HFFc6 (cell line): ENCODE measurements at places on chromosomes 12 and 14.
A peak's percentile ranks its signal among the peaks of the same experiment; 100 is the strongest.

DNA sequence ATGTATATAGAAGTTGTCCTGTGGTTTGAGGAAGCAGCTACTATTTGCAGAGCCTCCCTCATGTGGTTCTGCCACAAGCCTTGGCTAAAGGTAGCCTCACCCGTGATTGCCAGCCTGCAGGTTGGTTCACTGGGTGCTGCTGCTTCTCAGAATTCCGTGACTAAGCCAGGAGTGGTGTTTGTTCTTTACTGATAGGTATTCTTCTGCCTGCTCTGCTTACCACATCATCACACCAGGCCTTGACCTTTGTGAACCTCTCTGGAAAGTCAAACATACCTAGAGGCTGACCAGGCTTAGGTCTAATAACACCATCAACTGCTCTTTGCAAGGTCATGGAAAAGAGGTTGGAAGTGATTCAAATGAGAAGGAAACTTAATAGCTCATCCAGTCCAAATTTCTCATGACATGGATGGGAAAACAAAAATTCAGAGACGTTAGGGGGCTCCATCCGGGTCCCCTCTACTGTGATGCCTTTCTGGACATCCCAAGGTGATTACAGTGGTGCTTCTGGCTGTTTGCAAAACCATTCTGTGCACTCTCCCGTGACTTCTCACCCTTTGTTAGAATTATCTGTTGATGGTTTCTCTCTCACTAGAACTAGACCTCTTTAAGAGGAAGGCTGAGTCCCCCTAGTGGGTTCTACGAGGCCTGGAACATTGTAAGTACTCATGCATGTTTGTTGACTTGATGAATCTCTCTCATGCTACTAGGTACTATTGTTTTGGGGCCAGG, 8.5 kb upstream of the SOCS2 start:
- DNase-seq, result peak; percentile 21

GRCh38 chr14:101056446-101056845, 152.9 kb upstream of the RTL1 start:
- DNase-seq, result no peak

GRCh38 chr12:62251609-62251958, 8.6 kb upstream of the USP15 start:
- no peak for DNase-seq

- DNase-seq, result no peak
These were observed 126.3 kb upstream of the FBXO33 start for GRCh38 chr14:39558525-39558924.

GRCh38 chr12:108849660-108850059, 7.7 kb downstream of the SSH1 start:
- no peak for DNase-seq

GRCh38 chr12:129001826-129002225, 148.5 kb downstream of the GLT1D1 start:
- no peak for DNase-seq

GRCh38 chr12:115260762-115261675, 577.0 kb upstream of the TBX3 start:
- no peak for DNase-seq

- peak; percentile 82 for DNase-seq
These were observed 13.5 kb upstream of the IRF2BPL start for GRCh38 chr14:77041881-77042545.

DNA sequence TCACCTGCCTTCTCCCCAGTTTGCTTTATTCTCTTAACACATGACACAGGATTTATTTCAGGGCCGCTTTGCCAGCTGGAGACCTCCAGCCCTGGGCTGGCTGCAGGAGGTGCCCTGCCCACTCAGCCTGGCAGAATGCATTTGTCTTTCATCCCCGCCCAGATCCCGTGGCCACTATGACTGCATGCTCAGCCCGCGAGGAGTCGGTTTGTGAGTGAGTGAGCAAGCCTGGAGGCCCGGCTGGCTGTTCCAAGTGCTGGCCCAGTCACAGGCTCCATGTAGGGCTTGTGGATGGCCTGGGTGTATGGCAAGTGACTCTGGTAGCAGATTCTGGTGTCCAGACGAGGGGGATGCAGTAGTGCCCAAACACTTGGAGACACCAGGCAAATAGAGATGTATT, 2.1 kb downstream of the TDP1 start:
- DNase-seq, result no peak

- no peak for DNase-seq
These were observed 6.9 kb upstream of the ABHD12B start for GRCh38 chr14:50864946-50865345.

- no peak for DNase-seq
These were observed 34.8 kb downstream of the GCN1 start for GRCh38 chr12:120159509-120160237.

- no peak for DNase-seq
These were observed 7.4 kb downstream of the CLEC14A start for GRCh38 chr14:38248321-38249028.

DNA sequence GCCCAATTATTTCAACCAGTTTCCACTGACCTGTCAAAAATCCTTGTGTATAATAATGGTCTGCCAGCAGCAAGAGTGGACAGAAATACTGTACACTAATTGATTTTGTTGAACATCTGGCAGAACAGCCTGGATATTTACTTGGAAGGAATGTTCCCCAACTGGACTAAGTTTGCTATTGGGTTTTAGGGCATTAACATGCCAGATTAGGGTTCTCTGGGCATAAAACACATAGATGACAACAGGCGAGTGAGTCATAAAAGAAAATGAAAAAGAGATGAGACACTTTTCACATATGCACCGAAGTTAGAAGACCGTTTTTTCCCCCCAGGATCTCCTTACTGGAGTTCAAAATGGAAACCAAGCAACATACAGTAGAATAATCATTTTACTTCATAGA, 236.3 kb upstream of the NAV3 start:
- peak; percentile 32 for DNase-seq

DNA sequence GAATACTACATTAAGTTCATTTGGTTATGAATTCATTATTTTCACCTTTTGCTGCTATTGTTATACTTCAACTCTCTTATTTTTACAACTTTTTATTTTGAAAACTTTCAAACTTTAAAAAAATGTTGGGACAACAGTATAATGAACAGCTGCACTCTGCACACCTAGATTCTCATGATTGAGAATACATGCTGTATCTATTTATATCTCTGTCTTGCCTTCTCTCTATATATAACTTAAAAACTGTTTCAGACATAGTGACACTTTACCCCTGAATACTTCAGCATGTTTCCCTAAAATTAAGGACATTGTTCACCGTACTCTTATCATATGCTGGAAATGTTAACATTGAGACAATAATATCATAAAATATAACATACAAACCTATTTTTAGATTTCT, 237.1 kb downstream of the GPHN start:
- DNase-seq, result no peak

DNA sequence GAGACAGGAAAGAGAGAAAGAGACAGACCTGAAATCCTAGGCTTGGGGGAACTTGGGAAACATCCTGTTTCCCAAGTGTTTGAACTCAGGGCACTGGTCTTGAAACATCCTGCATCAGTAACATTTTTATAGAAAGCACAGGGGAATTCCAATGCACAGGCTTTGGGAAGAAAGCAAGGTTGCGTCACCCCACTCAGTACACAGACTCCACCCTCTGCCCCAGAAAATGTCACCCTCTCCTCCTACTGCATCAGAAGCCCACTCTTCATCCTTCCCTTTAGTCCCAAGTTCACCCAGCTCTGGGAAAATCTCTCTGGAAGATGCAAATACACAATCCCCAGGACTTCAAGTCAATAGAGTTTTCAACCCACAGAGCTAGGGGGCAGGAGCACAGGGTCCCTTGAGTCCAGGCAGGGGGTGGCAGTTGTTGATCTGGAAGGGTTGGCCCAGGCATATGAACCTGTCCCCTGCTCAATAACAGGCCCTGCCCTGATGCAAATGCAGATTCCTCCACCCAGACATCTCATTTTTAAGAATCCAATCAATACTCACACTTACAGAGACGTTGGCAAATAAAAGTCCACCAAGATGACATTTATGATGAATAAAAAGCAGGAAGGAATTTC, 1.7 kb downstream of the RDH16 start:
- DNase-seq, result no peak

DNA sequence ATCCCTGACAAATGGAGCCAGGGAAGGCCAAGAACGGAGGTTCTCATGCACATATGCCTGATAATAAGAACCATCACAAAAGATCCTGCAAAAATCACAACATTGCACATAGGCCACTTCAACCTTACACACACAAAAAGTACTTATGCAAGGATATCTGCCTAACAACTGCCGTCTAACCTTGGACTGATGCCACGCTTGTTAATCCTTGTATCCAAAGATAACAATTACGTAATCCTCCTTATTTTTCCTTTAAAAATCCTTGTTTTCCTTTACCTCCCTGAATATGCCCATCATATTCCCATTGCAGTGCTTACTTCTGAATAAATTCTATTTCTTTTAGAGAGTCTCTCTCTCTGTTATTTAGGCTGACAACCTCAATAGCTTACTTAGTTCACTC, 59.5 kb downstream of the TMEM116 start:
- DNase-seq, result no peak

DNA sequence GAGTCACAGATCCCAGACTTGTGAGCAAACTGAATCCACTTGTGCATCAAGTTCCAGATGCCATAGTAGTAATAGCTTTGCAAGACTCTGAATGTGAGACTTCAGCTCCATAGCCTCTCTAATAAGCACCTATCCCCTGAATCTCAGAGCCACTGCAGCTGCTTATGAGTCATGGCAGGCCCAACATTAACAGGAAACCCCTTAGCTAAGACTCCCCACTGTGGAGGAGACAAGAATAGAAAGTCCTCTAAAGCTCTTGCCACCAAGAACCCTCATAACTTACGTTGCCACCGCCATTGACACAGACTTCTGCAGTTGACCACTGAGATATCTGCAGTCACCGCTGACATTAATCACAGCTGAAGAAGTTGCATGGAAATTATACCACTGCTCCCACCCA, 62.9 kb upstream of the PDE3A start:
- DNase-seq, result no peak

- no peak for DNase-seq
These were observed 274.6 kb downstream of the RAD51B start for GRCh38 chr14:68094158-68094557.

GRCh38 chr12:2641207-2641606, 153.6 kb upstream of the FKBP4 start:
- peak; percentile 35 for DNase-seq

GRCh38 chr14:72609205-72609916, 284.5 kb downstream of the DPF3 start:
- no peak for DNase-seq

DNA sequence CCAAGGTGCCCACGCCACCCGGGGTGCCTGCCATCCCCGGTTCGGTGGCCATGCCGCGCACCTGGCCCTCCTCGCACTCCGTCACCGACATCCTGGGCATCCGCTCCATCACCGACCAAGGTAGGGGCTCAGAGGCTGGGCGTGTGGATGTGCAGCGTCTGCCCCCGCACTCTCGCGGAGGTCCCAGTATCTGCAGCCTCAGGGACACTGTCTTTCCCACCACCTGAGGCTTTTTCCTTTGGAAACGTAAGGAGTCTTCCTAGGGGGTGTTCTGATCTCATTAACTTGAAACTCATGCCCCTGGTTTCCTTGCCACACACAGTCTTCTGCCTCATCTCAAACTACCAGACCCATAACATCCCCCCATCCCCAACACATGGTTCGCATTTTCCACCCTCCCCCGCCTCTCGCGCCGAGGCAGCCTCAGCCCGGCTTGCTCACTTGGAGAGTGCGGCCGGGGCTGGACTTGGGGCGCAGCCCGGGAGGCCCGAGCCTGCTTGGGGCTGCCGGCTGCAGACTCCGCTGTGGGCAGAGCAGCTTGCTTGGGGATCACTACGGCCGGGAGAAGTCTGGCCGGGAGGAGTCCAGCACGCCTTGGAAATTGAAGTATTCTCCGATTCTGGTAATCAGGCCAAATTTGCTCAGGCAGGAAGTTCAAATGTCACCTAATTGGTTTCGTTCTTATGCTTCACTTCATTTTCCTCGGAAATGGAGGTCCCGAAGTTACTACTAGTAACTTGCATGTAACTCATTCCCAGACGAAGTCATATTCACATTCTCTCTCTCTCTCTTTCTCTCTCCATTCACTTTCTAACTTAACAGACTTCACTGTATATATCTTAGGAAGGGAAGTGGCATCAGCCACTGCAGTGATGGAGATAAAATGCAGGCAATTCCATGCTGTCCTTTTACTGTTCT, 2.0 kb downstream of the PAX9 start:
- peak; percentile 4 for DNase-seq

DNA sequence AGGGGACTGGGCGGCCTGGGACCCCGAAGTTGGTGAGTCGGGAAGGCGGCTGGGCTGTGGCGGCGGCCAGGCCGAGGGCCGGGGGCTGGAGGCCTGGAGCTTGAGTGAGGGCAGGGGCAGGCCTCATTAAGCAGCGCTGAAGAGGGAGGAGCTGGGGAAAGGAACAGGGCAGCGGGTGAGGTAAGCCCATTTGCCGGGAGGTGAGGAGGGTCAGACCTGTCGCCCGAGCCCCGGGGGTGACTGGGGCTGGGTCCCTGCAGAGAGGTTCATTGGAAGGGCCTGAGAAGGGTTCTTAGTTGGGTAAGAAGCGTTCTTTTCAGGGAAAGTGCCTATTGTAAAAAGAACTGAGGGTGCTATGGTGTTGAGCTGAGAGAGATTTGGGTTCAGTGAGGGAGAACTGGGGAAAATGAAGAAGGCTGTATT, 441 bp downstream of the RAB5B start:
- peak; percentile 26 for DNase-seq

DNA sequence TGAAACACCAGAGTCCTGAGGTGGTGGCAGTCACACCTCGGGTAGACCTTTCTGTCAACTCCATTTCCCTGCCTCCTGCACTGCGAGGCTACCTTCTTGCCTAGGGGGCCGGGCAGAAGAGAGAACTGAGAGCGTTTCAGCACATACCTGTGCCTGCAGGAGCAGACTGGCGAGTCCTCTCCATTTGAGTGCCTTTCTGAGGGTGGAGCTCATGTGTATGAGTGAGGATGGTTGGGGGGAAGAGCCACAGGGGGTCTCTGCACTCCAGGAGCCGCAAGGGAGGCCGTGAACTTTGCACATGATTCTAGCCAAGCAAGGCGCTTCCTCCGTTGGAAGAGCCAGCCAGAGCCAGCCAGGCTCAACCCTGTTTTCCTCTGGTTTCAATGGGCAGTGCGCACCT, 31.0 kb upstream of the CCND2 start:
- DNase-seq, result no peak

GRCh38 chr14:64235652-64236640, 58.2 kb downstream of the ESR2 start:
- DNase-seq, result no peak

DNA sequence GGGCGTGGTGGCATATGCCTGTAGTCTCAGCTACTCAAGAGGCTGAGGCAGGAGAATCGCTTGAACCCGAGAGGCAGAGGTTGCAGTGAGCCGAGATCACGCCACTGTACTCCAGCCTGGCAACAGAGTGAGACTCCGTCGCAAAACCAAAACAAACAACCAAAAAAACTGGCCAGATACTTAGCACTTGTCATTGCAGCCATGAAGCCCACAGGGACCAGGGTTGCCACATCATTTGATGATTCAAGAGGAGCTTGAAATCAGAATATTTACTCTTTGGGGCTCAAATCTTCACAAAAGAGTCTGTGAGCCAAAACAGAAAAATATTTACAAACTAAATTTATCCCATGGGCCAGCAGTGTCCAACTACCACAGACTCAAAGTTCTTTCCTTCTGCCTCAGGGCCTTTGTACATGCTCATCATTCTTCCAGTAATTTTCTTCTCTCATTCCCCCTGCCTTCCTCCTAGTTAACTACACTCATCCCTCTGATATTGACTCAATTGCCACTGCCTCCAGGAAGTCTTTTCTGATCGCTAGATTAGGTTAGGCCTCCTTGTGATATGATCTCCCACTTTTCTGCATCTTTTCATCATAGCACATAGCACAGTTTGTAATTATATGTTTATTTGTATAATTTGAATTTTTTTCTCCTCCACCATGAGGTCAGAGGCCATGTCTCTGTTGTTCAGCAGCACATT, 130.8 kb upstream of the PLEKHG7 start:
- DNase-seq, result no peak
